Cardiac septum (tissue), 1 donor: ENCODE measurements at places on chromosomes 12 and 14. TPM values are rescaled to one million over a fixed set of nuclear protein-coding genes. Genes with fewer than 3 reads are reported as not detected.

DNA sequence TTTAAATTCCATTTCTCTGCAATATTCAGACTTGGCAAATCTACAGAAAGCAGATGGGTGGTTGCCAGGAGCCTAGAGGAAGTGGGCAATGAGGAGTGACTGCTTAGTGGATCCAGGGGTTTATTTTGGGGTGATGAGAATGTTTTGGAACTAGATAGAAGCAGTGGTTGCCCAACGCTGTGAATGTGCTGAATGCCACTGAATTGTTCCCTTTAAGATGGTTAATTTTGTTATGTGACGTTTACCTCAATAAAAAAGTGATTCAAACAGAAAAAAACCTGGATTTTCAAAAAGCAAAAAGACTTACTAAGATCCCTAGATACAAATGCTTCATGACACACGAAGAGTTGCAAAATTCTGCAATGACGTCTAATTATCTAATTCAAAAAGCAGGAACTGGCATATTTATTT is 34.2 kb downstream of the DAO start:
- no peak for DNase-seq

- DNase-seq = no peak
Observed at GRCh38 chr12:2876431-2877046, 435 bp downstream of the FOXM1 start.

GRCh38 chr14:73458183-73458976 is at the start of gene NUMB:
TSS of gene NUMB (minus strand) at chr14:73458546. CDS start at chr14:73355751, 102,795 bp downstream.
- peak; percentile 98 for DNase-seq

The KCNH3 gene
- total RNA-seq = 0.97 TPM

DNA sequence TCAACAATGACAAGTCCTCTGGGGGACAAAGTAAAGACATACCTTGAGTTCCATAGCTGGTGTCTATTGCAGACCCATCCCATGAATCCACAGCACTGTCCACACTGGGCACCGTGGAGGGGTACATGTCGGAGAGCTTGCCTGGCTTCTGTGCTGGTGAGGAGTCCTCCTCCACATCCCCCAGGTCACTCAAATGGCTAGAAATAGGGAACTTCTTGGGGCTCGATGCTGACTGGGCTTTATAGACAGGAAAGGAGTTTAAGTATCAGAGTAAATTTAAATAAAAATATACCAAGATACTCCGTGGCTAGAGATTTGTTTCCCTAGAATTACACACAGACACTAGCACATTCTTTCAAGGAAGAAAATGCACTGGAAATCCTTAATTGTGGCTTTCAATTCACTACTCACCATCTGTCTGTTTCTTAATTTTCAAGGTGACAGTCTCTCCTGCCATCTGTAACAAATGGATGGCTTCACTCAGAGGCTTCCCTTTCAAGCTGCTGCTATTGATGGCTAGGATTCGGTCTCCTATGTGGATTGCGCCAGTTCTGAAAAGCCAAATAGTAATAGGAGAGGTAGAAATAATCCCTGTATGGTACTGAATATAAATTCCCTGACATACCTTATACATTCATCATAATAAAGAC is 90.1 kb downstream of the HELB start:
- no peak for DNase-seq

- no peak for DNase-seq
Observed at GRCh38 chr12:66066137-66066928, 64.2 kb downstream of the LLPH start.

The INHBE gene
- total RNA-seq = 0.73 TPM

DNA sequence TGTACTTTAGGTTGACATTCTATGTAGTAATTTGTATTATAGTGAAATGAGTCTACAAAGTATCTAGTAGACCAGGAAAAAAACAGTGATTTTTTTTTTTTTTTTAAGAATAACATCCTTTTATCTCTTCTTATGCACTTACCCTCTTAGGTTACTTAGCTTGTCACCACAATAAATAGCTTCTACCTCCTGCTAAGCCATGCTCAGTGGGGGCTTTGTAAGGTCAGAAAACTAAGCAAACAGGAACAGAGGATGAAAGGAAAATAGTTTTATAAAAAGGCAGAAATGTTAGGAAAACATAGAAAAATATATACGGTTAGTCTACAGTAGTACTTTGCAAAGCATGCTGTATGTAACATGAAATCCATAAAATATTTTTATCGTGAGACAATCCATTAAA is 385.3 kb upstream of the ATXN7L3B start:
- no peak for DNase-seq

GRCh38 chr12:21659383-21659782 is 1.7 kb upstream of the LDHB start:
- no peak for DNase-seq

The CD163 gene
- 20.6 TPM for total RNA-seq

The PAH gene
- not detected for total RNA-seq

GRCh38 chr12:116194935-116195431 is 82.5 kb downstream of the MED13L start:
- no peak for DNase-seq

The PCED1B gene
- 1.9 TPM for total RNA-seq

The SLC39A5 gene
- not detected for total RNA-seq

- DNase-seq = no peak
Observed at GRCh38 chr14:99326041-99326710, 54.2 kb upstream of the BCL11B start.

DNA sequence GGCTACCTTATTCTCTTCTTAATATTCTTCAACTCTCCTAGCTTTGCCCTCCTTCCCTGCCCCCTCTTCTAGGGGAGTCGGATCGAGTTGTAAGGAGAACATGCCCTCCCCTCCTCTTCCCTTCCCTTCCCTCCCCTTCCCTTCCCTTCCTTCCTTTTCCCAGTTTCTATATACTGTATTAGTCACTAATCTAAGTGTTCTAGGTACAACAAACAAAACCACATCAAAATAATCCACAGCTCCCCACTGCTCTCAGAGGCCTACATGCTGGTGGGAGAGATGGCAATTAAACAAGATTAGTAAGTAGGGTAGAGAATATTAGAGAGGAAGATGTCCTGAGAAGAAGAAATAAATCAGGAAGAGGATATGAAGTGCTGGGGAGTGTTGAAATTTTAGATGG is 119.9 kb upstream of the PZP start:
- no peak for DNase-seq

DNA sequence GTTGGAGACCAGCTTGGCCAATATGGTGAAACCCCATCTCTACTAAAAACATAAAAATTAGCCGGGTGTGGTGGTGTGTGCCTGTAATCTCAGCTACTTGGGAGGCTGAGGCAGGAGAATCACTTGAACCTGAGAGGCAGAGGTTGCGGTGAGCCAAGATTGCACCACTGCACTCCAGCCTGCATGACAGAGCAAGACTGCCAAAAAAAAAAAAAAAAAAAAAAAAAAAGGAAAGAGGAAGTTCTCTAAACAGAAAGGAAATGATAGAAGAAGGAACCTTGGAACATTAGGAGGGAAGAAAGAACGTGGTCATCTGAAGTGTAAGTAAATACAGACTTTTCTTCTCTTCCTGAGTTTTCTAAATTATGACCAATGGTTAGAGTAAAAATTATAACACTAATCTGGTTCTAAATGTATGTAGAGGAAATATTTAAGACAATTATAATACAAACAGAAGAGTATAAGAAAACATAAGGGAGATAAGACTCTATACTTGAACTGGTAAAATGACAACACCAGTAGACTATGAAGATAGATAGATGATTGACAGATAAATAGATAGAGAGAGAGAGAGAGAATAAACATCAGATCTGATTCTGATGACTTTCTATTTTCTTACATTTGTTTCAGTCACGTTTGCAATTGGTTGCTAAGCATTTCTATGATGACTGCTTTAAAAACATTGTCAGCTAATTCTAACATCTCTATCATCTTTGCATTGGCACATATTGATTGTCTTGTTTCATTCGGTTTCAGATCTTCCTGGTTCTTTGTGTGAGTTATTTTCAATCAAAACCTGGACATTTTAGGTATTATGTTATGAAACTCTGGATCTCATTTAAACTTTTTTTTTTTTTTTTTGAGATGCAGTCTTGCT is 12.9 kb upstream of the CORO1C start:
- DNase-seq = peak; percentile 82
